ENCODE measurements at places on chromosomes 6 and 20.

DNA sequence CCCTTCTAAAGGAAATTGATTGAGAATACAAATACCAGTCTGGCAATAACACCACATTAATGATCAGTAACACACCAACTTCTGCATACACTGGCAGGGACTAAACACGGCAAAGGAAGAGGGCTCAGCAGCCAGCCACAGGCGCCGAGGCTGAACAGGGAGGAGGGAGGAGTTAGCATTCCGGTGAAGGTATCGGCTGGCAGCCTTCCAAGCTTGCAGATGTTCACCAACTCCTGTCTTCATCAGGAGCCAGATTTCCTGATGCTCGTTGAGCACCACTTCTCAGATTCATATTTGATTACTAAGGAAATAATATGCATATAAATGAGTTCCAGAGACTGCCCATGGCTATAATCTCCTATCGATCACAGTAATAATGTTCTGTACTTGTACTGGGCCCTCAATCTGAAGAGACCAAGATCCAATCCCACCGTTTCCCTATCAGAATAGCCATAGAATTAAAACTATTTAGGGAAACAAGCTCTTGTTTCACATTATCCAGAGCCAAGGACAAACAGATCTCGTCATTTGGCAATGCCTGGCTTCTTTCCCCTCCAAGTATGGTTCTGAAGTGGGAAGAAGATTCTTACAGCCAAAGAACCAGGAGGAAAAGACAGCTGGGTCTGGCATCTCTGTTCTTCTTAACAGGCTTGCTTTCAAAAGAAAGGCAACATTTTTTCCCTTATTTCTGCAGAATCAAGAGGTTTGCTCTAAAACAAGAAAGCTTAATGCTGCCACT is 42.2 kb downstream of the GFOD1 start:
- no peak for DNase-seq

GRCh38 chr6:7080311-7080710 is 27.4 kb upstream of the RREB1 start:
- DNase-seq, result no peak

DNA sequence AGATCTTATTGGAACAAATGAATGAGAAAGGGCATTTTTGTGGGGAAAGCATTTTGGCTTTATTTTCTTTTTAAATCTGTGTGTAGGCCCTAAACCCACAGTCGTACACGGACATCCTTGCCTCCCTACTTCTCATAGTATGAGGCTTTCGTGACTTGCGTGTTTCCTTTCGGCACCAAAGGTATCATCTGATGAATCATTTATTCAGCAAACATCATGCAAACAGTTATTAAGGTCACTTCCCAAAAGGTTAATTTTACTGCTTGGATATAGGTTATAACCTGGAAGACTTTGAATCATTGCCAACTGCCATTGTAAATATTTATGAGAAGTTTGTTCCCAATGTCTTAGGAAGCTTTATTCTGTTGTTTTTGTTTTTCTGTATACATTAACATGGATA is 15.1 kb upstream of the SLC22A2 start:
- no peak for DNase-seq

DNA sequence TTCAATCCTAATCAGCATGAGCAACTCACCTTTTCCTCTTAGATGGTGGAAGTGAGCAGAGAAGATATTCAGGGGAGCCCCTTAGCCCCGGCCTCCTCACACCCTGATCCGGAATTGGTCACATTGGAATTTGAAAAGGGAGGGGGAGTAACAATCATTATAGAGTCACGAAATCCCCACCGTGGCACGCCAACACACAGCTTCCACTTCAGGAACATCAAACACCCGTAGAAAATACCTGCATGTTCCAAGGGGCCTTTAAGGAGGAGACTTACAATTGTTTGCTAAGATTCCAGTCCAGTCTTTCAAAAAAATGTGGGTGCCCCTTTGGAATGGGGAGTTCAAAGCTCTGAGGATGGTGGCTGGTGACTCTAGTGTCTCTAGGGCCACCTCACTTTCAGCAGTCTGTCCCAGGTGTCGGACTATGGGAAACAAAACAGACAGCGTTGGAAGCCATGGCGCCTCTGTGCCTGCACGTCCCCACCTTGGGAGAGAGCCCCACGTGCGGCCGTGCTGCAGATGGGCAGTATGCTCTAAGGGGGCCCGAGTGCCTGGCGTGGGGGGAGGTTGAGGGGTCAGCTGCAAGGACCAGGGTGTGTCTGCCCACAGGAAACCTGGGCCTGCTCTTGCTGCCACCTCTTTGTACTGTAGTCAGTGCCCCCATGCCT is 2.4 kb downstream of the CD93 start:
- DNase-seq, result no peak

- no peak for DNase-seq
Measured at GRCh38 chr6:105619971-105620741, 217.3 kb upstream of the PREP start.

- DNase-seq, result no peak
Measured at GRCh38 chr20:8244637-8245036, 112.6 kb downstream of the PLCB1 start.

DNA sequence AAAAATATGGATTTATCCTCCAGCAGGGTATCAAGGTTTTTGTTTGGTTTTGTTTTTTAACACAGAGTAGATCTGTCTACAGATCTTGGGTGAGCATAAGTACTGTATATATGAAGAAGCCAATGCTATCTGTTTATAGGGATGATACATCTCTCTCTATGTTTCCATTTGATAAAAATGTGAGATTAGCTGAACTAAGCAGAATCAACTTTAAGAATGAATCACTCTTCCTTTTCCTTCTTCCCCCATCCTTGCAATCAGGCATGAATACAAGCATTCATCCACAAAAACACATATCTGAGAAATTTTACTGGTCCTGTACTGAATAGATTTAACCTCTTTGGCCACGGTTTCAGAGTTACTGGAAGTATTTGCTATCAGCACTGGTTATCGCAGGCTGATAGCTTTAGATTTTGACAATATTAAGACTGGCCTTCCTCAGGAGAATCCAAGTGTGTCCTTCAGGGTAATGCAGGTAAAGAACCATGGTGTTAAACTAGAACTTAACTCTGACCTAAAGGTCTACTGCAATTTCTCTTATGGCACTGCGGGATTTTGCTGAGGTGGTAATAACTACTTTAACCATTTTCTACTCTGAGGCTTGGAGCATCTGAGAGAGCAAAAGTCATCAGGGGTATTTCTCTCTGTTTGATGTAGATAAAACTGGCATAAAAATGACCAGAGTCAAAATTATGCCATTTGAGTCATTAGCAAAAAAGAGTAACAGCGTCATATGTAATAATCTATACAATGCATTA is 1.5 kb downstream of the SNAP25 start:
- DNase-seq, result no peak

- DNase-seq, result no peak
Measured at GRCh38 chr20:58084966-58085365, 143.5 kb downstream of the ANKRD60 start.

DNA sequence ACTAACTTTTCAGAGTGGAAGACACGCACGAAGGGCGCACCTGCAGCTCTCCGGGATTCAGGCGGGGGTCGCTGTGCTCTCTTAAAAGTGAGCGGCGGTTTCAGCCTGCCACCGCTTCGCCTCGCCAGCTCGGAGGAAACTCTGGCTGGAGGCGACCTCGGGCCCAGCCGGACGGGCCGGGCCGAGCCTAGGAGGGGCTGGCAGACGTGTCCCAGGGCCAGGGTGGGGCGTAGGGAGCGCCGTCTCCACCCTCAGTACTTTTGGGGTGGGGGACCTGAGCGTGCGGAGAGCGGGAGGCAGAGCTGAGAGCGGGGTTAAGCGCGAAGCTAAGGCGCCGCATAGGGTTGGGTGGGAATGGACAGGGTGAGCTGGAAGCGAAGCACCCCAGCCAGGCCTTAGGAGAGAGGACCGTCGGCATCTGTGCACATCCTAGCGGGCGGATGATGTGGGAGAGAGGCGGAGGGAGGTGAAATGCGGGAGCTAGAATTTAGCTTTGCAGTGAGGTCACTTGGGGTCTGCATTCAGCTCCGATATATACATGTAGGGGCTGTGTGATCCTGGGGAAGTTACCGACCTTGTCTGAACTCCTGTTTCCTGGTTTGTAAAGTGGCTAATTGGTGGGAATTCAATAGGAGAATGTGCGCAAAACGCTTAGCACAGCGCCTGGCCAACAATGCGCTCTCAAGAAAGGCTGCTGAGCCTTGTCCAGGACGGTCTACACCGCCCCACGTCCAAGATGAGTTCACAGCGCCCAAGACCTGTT is 6.5 kb upstream of the TFAP2A start:
- DNase-seq, result no peak

DNA sequence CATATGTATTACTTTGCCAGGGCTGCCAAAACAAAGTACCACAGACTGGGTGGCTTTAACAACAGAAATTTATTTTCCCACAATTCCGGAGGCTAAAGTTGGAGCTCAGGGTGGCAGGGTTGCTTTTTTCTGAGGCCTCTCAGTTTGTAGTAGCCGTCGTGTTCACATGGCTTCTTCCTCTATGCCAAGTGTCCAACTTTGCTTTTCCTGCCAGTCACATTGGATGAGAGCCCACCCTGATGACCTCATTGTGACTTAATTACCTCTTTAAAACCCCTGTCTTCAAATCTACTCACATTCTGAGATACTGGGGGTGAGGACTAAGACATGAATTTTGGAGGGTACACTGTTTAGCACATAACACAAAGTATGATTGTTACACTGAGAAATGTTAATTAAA is 9.9 kb upstream of the ECT2L start:
- DNase-seq, result no peak

GRCh38 chr20:30811885-30812671 is 445.4 kb upstream of the DEFB115 start:
- no peak for DNase-seq

DNA sequence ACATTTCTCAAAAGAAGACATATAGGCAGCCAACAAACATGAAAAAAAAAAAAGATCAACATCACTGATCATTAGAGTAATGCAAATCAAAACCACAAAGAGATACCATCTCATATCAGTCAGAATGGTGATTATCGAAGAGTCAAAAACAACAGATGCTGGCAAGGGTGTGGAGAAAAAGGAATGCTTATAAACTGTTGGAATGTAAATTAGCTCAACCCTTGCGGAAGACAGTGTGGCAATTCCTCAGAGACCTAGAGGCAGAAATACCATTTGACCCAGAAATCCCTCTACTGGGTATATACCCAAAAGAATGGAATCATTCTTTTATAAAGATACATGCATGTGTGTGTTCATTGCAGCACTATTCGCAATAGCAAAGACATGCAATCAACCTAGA is 303.8 kb upstream of the THEMIS start:
- no peak for DNase-seq

DNA sequence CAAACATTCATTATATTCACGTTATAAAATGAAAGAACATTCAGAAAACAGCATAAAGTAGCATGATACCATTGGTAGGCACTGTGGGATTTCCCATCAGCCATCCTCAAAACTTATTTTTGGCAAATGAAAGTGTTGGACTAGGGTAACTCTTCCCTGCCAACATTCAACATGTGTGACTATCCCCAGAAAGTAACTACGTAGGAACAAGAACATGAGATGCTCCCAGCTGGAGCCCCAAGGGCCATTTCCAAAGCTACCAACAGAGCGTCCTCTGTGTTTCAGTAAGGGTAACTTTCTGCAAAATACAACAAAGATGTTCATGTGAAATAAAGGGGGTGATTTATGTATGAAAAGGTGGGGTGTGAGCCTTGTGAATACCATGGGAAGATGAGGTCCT is 28.4 kb upstream of the PTPN1 start:
- no peak for DNase-seq

DNA sequence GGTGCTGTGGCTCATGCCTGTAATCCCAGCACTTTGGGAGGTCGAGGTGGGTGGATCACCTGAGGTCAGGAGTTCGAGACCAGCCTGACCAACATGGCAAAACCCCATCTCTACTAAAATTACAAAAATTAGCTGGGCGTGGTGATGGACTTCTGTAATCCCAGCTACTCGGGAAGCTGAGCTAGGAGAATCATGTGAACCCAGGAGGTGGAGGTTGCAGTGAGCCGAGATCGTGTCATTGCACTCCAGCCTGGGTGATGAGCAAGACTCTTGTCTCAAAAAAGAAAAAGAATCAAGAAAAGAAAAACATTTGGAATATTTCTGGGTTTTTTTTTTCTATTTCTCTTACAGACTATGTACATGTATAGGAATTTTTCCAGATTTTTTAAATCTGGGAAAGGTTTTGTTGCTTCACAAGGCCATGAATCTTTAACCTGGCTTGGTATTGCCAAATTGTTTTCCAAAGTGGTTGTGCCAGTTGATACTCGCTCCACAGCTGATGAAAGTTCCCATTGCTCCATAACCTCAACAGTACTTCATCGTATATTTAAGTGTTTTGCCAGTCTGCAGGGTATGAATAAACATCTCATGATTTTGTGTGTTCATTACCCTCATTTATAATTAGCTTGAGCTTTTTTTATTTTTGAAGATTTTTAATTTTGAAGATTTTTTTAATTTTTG is 33.5 kb downstream of the RNF217 start:
- no peak for DNase-seq

GRCh38 chr6:66788579-66788978 is 1081.6 kb upstream of the EYS start:
- DNase-seq, result no peak

GRCh38 chr20:17077030-17077429 is 149.8 kb upstream of the PCSK2 start:
- DNase-seq, result no peak

All from epithelial cell of proximal tubule (primary cell).